Suprapubic skin (tissue), 4 donors: ENCODE measurements at places on chromosomes 6 and 20.
A peak's percentile ranks its signal among the peaks of the same experiment; 100 is the strongest.

GRCh38 chr6:110517601-110518281 is 41.3 kb upstream of the SLC22A16 start:
- no peak for DNase-seq

DNA sequence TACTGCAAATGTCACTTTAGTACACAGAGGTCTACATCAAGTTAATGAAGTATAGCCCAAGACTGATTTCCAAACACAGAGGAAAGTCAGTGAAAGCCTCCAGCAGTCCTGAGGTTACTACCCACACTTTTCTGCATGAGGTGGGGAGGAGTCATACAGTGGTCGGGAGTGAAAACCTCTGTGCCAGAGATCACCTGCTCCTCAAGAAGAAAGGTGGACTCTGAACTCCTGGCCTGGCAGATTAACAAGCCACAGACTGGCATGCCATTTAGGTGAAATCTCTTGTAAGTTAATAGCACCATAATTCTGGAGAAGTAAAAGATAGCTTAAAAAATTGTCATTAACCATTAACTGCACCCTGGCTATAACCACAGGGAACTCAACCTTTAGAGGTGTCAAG is 125.0 kb upstream of the LAMP5 start:
- no peak for DNase-seq

- no peak for DNase-seq
Observed at GRCh38 chr20:433300-433975, 25.3 kb downstream of the RBCK1 start.

DNA sequence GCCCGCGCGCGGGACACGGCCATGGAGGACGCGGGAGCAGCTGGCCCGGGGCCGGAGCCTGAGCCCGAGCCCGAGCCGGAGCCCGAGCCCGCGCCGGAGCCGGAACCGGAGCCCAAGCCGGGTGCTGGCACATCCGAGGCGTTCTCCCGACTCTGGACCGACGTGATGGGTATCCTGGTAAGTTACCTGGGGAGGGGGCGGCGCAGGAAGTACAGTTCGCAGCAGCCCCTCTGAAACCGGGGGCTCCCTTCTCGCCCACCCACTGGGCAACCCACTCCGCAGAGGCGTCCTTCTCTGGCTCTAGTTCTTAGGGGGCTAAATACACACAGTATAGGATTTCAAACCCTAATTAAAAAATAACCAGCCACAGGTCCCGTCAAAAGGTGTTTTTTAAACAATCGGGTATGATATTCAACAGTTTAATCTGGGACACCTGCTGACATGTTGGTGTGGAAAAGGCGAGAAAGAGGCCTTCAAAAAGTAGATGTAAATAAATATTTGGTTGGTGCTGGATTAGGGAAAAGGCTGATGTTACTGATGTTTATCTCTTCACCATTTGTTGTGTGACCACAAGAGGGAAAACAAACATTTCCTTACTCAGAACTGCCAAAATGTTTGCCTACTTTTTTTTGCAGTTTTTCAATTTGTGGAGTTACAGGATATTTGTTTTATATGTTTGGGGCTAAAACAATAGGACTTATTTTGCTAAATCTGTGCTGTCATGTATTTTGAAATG is 577 bp downstream of the SASH1 start:
- DNase-seq = no peak

GRCh38 chr20:46573234-46573633 is 22.8 kb upstream of the OCSTAMP start:
- DNase-seq = peak; percentile 50

GRCh38 chr6:8065519-8065911 is 1.3 kb upstream of the BLOC1S5 start:
- DNase-seq = no peak

DNA sequence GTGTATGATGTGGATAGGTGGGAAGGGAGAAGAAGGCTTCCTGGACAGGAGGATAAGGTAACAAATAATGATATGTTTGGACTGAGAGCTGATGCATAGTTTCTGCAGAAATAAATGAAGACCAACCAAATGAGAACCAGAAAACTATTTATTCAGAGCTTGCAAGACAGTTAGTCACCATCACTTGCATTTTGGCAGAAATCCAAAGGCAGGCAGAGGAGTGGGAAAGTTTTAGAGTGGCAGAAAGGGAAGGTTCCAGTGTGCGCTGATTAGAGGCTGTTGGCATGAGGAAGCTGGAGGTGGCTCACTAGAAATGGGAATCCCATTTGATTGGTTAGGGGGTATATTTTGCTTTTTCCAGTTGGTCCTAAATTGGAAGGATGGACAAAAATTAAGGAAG is 13.0 kb upstream of the F13A1 start:
- DNase-seq = no peak

- DNase-seq = no peak
Observed at GRCh38 chr6:101393251-101393828, at the start of gene GRIK2. Gene GRIK2, plus strand, starts transcription at chr6:101393708.

DNA sequence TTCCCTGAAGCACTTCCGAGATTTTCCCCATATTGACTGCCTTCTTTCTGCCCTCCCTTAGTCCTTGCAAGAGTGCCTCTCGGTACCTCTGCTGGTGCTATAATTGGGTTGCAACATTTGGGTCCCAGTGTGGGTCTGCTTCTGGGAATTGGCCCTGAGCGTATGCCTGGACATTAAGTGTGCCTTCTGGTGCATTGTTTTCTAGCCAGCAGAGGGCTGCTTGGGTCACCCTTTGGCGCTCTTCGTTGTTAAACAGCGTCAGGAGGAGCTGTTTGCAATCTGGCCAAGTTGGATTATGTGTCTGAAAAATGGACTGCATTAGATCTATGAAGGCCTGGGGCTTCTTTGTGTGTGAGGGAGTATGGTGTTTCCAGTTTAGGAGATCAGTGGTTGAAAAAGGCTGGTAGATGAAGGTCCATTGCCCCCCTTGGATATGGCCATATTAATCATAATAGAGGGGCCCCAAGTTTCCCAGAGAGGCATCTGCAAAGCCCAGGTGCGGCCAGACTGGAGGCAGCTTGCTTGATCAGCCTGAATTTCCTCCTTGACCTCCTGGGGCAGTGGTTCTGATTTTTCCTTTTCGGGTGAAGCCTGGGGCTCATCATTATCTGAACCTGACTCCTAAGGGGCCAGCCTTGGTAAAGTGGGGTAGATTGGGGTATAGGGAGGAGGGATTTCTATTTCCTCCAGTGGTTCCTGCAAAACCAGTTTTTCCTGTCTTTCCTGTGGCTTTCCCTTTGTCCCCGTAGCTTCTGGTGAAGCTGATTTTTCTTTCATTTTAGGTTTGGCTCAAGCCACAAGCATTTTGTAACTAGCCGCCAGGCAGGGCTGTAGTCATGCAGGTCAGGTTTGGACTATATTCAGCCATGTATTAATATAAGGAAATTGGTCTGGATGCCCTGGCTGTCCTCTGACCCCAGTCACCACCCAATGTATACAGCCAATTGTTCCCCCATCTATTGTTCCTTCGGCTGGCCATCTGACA is 85.4 kb upstream of the GPR6 start:
- DNase-seq = no peak

- peak; percentile 25 for DNase-seq
Observed at GRCh38 chr6:3382326-3383279, 74.2 kb downstream of the SLC22A23 start.

DNA sequence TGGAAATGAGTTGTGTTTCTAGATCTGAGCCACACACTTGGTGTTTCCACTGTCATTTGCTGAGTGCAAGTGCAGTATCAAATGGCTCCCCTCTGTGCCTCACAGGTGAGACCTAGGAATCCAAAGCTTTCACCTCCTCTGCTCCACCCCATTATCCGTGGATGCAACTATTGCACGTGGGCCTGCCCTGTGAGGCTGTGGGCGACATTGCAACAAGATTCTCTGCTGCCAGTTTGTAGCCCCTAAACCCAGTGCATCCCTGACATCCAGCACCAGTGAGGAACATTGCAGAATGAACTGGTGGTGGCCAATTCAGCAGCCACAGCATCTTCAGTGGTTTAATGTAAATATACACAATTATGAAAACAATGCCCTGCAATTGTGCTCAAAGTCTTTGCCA is 115.0 kb upstream of the FOXA2 start:
- DNase-seq = no peak

DNA sequence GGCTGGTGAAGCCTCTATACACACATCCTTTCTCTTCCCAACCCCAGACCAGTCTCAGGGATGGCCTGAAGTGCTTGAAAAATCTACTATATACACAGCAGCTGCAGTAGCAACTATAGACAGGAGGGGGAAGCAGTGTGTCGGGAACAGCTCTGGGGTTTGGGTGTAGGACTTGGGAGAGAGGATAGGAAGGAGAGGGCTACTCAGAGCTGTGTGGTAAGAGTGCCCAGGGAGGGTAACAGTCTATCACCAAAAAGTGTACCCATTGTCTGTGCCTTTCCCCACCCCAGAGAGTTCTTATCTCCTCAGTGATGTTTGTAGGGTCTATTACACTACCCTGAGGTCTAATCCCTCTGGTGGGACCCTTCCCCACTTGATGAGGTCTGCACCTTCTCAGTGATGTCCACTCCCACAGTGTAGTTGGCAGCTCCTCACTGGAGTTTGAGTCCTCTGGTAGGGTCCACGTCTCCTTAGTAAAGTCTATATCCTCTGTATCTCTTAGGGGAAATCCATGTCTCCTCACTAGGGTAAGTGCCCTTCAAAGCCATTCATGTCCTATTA is 1.5 kb upstream of the GGT7 start:
- peak; percentile 82 for DNase-seq

DNA sequence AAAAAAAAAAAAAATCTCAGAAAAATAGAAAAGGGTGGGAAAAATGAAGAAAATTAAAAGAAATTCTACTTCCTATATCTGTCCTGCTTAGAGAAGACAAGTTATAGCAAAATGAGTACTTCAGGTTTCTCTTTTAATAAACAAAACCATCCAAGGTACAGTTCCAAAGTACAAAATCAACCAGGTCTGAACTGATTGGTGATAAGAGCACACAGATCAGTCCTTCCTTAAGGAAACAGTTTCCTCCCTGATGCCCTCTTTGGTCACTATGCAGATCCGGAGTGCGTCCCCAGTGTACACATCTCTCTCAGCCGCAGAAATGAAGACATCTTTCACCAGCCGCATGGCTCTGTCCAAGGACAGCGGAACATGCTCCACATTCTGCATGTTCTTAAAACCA is 18.1 kb downstream of the PSMB1 start:
- no peak for DNase-seq

GRCh38 chr6:16419636-16420336 is 181.4 kb downstream of the GMPR start:
- DNase-seq = no peak

DNA sequence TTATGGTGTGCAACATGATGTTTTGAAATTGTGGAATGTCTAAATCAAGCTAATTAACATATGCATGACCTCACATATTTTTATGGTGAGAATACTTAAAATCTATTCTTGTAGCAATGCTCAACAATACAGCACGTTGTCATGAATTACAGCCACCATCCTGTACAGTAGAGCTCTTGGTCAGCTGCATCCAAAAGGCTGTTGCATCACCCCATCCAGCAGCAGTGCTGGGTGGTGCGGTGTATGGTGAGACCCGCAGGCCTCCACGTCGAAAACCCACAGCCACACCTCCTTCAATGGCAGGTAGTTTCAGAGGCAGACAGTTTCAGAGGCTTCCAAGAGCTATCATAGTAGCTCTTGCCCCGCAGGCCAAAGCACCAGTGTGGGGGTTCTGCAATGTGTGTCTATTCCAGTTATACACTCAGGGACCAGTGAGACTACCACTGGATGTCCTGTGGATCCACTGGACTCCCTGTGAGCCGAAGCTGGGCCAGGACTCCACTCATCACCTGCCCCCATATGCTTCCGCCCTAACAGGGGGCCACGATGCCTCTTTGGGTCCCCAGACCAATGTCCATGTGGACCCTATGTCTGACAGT is 23.4 kb downstream of the PACSIN1 start:
- no peak for DNase-seq

GRCh38 chr20:36872852-36873251 is 3.1 kb upstream of the TLDC2 start:
- no peak for DNase-seq

DNA sequence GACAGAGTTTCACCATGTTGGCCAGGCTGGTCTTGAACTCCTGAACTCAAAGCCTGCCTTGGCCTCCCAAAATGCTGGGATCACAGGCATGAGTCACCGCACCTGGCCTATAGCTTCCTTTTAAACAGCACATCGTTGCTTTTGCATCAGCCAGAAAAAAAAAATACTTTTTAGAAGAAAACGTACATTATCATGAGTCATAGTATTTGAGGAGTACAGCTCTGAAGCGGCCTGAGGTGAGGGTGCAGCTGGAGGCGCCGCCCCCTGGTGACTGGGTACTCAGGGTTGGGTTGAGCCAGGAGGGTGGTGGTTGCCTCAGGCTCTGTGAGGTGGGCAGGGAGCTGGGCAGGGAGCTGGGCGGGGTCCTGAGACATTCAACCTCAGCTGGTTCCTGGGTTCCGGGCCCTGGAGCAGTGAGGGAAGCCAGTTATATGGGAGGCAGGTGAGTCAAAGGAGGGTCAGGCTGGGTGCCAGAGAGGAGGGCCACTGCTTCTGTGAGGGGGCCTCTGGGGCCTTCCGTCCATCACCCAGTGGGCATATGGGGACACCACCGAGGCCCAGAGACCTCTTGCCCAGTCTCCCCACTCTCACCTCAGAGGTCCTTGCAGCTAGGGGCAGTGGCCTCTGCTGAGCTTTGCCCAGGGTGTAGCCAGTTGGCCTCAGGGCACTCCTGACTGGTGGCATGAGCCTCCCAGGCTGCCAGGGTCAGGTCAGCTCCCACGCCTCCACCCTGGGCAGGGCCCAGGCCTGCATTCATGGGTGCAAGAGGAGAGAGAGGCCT is 11.7 kb upstream of the ID1 start:
- no peak for DNase-seq

GRCh38 chr6:3848925-3849605 is at the start of gene FAM50B:
Gene FAM50B, plus strand, starts transcription at chr6:3849373. Its CDS starts 439 bp downstream, at chr6:3849812.
- DNase-seq = peak; percentile 95

DNA sequence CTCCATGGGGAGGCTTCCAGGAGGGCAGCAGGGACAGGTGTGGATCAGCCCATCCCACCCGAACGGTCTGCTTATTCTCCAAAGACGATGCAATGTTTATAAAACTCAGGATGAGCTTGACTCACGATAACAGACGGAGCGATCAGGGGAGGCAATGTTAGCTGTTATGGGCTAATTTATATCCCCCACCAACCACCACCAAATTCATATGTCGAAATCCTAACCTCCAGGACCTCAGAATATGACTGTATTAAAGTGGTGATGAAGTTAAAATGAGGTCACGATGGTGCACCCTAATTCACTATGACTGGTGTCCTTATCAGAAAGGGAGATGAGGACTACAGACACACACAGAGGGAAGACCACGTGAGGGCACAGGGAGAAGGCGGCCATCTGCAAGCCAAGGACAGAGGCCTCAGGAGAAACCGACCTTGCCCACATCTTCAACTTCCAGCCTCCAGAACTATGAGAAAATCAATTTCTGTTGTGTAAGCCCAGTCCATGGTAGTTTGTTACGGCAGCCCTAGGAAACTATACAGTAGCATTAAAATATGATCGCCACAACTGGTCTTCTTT is 7.0 kb downstream of the ADTRP start:
- no peak for DNase-seq

DNA sequence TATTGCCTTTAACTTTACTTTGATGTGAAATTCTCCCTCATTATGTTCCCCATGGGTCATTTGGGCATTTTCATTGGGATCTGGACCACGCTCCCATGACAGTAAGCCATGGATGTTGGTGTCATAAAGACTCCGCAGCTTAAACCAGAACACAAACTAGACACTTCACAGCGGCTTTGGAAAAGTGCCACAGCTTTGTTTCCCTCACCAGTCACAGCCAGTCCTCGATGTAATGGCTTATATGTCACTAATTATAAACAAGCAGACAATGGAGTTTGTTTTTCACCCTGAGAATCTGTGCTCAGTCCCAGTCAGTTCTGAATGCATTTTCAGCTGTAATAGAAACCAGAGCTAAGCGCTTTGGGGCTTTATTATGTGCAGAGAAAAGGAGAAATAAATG is 23.2 kb upstream of the DAAM2 start:
- no peak for DNase-seq
